ENCODE measurements at places on chromosomes 1 and 21.

- DNase-seq: no peak
These were observed 846 bp upstream of the PER3 start for GRCh38 chr1:7783178-7783711.

- DNase-seq: no peak
These were observed 33.3 kb downstream of the KLHDC7A start for GRCh38 chr1:18513995-18514394.

- peak; percentile 77 for DNase-seq
These were observed 3.8 kb downstream of the BCL9 start for GRCh38 chr1:147545133-147545532.

- peak; percentile 78 for DNase-seq
These were observed 65.9 kb downstream of the NDUFS5 start for GRCh38 chr1:39091845-39092645.

DNA sequence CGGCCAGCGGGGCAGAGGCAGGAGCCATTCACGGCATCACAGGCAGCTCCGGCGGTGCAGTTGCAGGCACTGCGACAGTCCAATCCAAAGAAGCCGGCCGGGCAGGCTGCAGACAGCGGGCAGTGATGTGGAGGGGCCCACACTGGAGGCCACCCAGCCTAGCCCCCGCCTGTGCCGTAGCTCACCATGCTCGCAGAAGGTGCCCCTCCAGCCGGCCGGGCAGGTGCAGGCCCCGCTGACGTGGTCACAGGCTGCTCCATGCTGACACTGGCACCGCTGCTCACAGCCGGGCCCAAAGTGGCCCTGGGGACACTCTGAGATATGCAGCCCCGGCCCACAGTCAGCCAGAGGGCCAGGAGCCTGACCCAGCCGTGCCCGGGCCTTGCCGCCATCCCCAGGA is 45.1 kb downstream of the ARHGEF16 start:
- no peak for DNase-seq

GRCh38 chr1:22975694-22976093 is 3.0 kb upstream of the LACTBL1 start:
- no peak for DNase-seq

DNA sequence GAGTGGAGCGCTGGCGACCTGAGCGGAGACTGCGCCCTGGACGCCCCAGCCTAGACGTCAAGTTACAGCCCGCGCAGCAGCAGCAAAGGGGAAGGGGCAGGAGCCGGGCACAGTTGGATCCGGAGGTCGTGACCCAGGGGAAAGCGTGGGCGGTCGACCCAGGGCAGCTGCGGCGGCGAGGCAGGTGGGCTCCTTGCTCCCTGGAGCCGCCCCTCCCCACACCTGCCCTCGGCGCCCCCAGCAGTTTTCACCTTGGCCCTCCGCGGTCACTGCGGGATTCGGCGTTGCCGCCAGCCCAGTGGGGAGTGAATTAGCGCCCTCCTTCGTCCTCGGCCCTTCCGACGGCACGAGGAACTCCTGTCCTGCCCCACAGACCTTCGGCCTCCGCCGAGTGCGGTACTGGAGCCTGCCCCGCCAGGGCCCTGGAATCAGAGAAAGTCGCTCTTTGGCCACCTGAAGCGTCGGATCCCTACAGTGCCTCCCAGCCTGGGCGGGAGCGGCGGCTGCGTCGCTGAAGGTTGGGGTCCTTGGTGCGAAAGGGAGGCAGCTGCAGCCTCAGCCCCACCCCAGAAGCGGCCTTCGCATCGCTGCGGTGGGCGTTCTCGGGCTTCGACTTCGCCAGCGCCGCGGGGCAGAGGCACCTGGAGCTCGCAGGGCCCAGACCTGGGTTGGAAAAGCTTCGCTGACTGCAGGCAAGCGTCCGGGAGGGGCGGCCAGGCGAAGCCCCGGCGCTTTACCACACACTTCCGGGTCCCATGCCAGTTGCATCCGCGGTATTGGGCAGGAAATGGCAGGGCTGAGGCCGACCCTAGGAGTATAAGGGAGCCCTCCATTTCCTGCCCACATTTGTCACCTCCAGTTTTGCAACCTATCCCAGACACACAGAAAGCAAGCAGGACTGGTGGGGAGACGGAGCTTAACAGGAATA is 4.2 kb downstream of the TFAP2E start:
- DNase-seq: peak; percentile 58

- DNase-seq: no peak
These were observed 14.6 kb downstream of the MED18 start for GRCh38 chr1:28343405-28343804.

- no peak for DNase-seq
These were observed 2.3 kb downstream of the OR2L5 start for GRCh38 chr1:248015803-248016202.

GRCh38 chr1:87220993-87221392 is 107.7 kb upstream of the LMO4 start:
- DNase-seq: no peak

DNA sequence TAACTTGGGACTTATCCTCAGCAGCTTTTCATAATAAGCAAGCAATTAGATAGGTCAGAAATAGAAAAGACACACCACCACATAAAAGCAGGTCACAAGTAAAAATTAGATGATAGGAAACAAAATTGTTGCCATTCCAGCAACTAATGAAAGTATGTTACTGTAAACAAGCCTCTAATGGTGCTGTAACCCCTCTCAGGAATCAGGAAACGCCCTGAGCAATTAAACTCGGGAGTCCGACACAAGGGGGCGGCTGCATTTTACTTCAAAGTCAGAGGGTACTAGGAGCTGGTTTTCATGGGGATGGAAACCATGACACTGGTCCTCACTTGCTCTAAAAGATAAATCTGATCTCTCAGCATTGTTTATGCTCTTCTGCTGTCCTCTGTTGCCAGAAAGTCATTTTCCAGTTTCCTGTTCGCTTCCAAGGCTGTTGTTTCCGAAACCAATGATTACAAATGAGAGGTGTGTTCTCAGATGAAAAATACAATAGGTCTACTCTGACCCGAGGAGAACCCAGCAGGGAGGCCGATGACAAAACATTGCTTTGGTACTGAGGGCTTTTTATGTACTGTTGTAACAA is 93.4 kb downstream of the TGFBR3 start:
- no peak for DNase-seq
